Posterior vena cava (tissue), 2 donors: ENCODE measurements at places on chromosomes 6 and 20. TPM values are rescaled to one million over a fixed set of nuclear protein-coding genes. Genes with fewer than 3 reads are reported as not detected.

- no peak for DNase-seq
Observed at GRCh38 chr6:127190552-127190951, 72.1 kb downstream of the RSPO3 start.

Gene HTR1E
- total RNA-seq = not detected

GRCh38 chr20:371755-372542, 8.6 kb upstream of the TRIB3 start:
- DNase-seq = no peak

DNA sequence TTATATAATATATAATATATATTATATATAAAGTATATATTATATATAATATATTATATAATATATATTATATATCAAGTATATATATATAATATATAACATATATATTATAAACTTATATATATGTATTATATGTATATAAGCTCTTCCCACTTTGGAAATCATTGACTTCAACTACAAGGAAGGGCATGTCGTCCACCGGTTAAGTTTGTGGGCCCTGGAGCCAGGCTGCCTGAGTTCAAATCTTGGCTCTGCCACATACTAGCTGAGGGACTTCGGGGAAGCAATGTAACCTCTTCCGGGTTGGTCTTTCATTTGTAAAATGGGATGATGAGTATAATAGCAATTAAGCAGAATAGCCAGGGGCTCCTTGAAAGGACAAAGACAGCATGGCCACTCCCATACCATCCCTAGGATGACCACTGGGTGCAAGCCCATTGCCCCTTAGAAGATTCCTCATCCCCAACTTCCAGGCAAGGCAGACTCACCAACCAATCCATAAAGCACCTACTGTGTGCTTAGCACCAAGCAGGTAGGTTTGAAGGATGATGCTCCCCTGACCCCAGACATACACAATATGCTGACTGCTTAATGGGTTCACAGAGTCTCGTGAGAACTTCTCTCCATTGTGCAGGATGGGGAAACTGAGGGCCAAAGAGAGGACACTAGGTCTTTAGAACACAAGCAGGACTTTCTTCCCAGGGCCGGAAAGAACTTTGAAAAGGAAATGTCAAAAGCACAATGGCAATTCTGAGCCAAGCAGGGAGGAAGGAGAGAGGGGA, 163.2 kb downstream of the MRPL14 start:
- DNase-seq = no peak

- no peak for DNase-seq
Observed at GRCh38 chr20:59031564-59032022, 542 bp downstream of the ATP5F1E start.

DNA sequence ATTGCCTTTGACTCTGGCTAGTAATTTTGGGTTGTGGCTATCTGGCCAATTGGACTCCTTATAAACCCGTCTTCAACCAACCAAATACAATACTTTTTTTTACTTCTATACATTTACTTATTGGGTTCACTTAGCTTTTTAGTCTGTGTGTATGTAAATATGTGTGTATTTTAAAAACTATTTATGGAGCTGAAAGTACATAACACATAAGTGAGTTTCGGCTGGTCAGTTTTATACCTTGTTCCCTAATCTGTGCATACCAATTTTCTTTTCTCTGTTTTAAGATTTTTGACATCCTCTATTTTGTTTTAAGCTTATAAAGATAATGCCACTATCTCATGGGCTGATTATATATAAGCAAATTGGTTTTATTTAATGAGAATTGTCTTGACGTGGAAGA, 129.5 kb downstream of the LRRC1 start:
- no peak for DNase-seq

- no peak for DNase-seq
Observed at GRCh38 chr6:126632271-126632670, 292.4 kb downstream of the CENPW start.

Gene ECI2
- 33.9 TPM for total RNA-seq

Gene CYP39A1
- total RNA-seq = 1.5 TPM

DNA sequence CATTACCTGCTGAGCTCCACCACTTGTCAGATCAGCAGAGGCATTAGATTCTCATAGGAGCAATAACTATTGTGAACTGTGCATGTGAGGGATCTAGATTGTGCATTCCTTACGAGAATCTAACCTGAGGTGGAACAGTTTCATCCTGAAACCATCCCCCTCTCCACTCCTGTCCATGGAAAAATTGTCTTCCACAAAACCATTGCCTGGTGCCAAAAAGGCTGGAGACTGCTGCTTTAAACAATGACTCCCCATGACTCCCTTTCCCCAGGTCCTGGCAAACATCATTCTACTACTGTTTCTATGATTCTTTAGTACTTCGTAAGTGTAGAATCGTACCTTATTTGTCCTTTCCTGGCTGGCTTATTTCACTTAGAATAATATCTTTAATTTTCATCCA, 9.7 kb upstream of the DYNLRB1 start:
- DNase-seq = no peak

DNA sequence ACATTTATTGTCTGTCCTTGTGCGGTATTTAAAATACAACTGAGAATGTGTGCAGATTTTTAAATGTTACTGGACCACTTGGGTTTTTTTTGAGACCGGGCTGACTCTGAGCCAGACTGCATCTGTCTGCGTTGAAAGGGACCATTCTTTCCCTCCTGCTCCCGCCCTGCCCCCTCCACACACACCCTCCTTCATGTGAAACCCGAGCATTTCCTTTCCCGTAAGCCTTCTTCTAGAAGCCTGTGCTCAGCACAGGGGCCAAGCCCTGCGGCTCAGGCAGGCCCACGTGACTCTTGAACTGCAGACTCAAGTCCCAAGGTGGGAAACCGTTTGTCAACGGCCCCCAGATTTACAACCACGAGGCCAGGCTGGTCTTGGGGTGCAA, 82.7 kb upstream of the FOXC1 start:
- DNase-seq = no peak

Gene MATN4
- total RNA-seq = 0.29 TPM

GRCh38 chr6:82511546-82511945, 147.9 kb downstream of the TPBG start:
- DNase-seq = no peak

GRCh38 chr6:79737172-79737571, 106.0 kb downstream of the SH3BGRL2 start:
- DNase-seq = no peak

DNA sequence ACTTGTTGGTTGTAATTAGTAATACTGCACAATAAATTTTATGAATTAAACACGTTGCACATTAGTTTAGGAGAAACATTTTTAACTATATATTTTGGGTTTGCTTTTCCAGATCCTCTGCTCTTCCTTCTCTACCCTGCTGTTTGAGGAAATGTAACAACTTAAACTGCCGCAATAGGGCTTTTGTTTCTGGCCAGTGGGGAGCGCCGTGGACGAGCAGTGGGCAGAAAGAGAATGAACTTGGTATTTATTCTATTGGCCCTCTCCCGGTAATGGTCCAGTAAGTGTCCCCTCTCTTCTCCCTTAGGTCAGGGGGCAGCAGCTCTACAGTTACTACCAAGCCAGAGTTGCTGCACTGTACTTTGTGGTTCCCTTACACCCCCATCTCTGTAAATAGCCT, 35.2 kb upstream of the EPHA7 start:
- no peak for DNase-seq

DNA sequence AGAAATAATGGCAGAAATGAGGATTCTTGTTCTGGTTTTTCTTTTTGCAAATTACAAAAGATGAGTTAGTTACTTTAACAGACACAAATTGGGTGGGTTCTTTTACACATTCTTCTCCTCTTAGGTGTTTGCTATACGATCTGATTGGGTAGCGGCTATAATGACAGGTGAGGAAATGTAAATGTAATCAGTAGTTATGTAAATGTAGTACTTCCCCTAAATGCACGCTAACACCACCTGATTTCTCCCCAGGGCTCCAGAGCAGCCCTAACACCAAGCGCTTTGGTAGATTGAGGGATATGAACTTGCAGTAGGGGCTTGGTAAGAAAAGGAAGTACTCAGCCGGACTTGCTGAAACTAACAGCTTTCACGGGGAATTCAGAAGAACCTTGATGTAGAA, 499.4 kb upstream of the NOX3 start:
- no peak for DNase-seq

DNA sequence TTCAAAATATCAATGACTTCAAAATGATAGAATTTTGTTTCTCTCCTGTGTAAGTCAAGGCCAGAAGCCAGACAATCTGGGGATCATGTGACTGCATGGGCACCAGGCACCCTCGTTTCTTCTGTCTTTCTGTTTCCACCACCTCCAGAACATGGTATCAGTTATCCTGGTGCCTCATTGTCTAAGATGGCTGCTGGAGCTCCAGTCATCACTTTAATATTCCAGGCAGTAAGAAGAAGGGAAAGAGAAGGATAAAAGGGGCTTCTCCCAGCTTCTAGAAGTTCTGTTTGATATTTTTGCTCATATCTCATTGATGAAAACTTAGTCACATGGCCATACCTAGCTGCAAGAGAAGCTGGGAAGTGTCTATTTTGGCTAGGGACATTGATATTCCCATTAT, 25.7 kb downstream of the ZNF341 start:
- DNase-seq = no peak

GRCh38 chr20:47278907-47279348, 77.6 kb downstream of the ZMYND8 start:
- no peak for DNase-seq

Gene DUSP15
- 1.0 TPM for total RNA-seq

Gene PRSS35
- total RNA-seq = 2.8 TPM

Gene ZNF334
- total RNA-seq = 3.1 TPM

Gene ZBTB46
- total RNA-seq = 11.9 TPM

DNA sequence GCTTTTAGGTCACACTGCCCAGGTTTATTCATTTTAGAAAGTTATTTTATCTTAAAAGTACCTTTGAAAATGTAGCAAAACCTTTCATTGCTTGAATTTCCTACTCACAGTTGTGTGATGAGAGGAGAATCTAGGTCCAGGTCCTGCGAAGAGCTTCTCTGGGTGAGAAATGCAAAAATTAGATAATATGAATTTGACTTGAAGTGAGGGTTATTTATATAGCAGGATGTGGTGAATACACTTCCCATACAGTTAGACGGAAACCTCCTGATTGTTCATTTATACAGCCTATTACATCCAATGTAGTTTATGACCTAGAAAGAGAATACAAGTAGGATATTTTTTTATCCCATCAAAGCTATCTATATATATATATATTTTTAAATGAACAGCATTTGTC, 30.5 kb downstream of the CDKAL1 start:
- DNase-seq = no peak

Gene SUMO4
- 1.8 TPM for total RNA-seq

DNA sequence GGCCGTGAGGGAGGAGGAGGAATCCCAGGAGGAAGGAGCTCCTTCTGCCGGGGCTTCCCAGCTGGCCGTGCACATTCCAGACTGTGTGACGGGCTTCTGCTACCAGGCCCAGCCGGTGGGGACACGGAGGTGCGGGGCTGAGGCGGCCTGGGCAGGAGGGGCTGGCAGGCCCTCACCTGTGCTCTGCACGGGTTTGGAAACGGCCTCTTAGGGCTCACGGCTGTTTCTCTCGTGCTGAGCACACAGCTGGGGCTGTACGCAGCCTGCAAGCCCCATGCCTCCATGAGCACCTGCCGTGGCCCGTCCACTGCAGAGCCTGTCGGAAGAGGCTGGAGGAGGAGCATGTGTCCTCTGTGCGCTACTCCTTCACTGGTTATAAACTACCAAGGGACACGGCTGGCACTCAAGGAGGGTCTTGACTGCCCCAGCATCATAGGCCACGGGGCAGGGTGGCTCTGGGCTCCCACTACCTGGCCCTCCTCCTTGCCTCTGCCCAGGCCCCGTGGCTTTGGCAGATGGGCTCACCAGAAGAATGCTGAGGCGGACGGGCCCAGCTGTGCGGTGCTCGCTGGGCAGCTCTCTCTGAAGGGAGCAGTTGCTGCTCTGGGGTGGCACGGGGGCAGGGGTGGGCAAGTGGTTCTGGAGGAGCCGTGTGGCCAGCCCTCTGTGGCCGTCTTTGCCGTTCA, 15.8 kb downstream of the NPEPL1 start:
- DNase-seq = peak; percentile 64

DNA sequence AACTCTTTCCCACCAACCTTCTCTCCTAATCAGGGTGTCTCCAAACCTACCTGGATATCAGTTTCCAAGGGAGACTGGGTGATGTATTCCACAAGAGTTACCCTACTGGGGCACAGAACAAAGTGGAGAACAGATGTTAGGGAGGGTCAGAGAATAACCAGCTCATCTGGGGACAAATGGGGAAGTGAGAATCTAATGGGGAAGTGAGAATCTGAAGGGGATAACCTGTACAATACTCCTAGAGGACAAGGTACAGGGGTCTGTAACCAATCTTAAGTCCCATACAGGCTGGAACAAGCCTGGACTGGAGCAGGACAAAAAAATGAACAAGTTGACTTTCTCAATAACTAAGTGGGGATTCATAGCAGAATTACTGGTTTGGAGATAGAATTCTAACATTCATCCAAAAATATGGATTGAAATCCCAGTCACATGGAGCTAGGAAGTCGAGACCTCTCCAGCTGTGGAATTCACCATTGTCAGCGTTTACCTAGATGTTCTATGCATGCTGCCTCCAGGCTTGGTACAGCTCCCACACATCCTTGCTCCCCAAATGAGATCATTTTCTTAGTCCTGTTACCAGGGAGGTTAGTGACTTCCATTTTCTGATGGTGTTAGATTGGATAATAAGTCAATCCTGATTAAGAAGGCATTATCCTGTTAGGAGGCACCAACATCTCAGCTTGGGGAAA, 214.8 kb upstream of the MOCS1 start:
- DNase-seq = no peak

DNA sequence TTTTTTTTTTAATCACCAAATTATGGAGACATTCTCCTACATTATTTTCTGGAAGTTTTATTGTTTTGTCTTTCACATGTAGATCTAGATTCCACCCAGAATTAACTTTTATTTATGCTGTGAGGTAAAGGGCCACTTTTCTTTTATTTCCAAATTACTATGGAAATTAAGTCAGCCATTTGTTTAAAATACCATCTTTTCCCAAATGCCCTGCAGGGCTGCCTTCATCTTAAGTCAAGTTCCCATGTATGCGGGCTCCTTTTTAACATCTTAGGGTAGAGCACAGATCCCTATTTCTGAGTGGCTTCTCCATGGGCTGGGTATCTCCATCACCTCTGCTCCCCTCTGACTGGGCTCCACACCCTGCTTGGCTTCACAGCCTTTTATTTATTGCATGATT, 348.4 kb downstream of the SOX4 start:
- DNase-seq = no peak

Gene HELZ2
- total RNA-seq = 13.7 TPM
